ENCODE measurements at places on chromosomes 7 and 10.

GRCh38 chr10:34081347-34081743 is 733.8 kb downstream of the PARD3 start:
- DNase-seq: no peak

- DNase-seq: no peak
Measured at GRCh38 chr10:74917481-74918077, 91.2 kb downstream of the KAT6B start.

DNA sequence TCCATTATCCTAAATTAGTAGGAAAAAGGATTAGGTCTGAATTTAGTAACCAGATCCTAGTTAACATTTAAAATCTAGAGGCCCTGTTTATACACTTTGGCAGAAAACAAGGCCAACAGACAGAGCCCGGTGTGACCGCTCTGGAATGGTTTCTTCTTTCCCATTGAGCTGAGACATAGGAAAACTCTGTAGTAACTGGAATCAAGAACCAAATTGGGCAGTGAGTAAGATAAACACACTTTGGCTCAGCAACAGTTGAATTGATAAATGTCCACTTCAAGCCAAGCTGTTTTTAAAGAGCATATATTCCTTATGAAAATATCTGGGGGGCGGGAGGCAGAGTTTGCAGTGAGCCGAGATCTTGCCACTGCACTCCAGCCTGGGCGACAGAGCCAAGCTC is 343.7 kb upstream of the SEMA3A start:
- DNase-seq: no peak

DNA sequence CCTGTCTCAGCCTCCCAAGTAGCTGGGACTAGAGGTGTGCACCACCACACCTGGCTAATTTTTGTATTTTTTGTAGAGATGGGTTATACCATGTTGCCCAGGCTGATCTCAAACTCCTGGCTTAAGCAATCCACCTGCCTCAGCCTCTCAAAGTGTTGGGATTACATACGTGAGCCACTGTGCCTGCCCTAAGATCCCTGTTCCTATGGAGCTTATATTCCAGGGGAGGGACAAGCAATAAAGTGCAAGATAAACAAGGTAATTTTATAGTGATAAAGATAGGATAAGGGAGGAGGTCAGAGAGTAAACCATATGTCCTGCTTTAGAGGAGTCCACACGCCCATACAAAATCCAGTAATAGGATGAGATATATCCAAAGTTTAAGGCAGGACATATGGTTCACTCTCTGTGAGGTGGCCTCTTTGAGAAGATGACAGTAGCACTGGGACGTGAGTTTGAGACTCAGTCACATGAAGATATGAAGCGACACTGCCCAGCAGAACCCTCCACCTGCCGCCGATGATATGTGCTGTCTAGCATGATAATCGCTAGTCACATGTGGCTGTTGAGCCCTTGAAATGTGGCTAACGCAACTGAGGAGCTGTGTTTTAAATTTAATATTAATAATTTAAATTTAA is 113.5 kb upstream of the PDCD4 start:
- no peak for DNase-seq
